ENCODE measurements at places on chromosomes 6 and 20. TPM values are rescaled to one million over a fixed set of nuclear protein-coding genes. Genes with fewer than 3 reads are reported as not detected.

NMBR gene
- total RNA-seq = not detected

SLC17A9 gene
- 1.9 TPM for total RNA-seq

HECA gene
- 47.2 TPM for total RNA-seq

HEY2 gene
- 6.0 TPM for total RNA-seq

NANP gene
- 3.5 TPM for total RNA-seq

Data from right cardiac atrium (tissue), 5 donors.